ENCODE measurements at places on chromosomes 11 and 22. TPM values are rescaled to one million over a fixed set of nuclear protein-coding genes. Genes with fewer than 3 reads are reported as not detected.

The ANO9 gene
- total RNA-seq = 12.8 TPM

The PACSIN2 gene
- total RNA-seq = 40.3 TPM

The CRYAB gene
- total RNA-seq = 54.8 TPM

The OR52I1 gene
- not detected for total RNA-seq

The MYH9 gene
- 324 TPM for total RNA-seq

The OR52N4 gene
- total RNA-seq = not detected

The WNT7B gene
- total RNA-seq = 16.3 TPM

The PLEKHA7 gene
- 38.4 TPM for total RNA-seq

The KCNJ5 gene
- 4.0 TPM for total RNA-seq

The OR5B17 gene
- not detected for total RNA-seq

The MAFF gene
- total RNA-seq = 17.2 TPM

The MUC5B gene
- 0.12 TPM for total RNA-seq

The OR2D2 gene
- total RNA-seq = 0.70 TPM

The DKK3 gene
- 56.3 TPM for total RNA-seq

The PYGM gene
- 136 TPM for total RNA-seq

The GANAB gene
- total RNA-seq = 253 TPM

The OTOG gene
- total RNA-seq = 0.23 TPM

The DMC1 gene
- 2.9 TPM for total RNA-seq

The C11orf97 gene
- 0.53 TPM for total RNA-seq

The METTL15 gene
- total RNA-seq = 29.4 TPM

The ALKBH3 gene
- total RNA-seq = 27.1 TPM

The HPX gene
- total RNA-seq = 2.5 TPM

The OR5A1 gene
- not detected for total RNA-seq

The OR52E8 gene
- total RNA-seq = not detected

The SCN4B gene
- total RNA-seq = 2.0 TPM

The TMEM218 gene
- total RNA-seq = 33.0 TPM

The PPARA gene
- total RNA-seq = 43.5 TPM

The TRIM48 gene
- not detected for total RNA-seq

The TESMIN gene
- 10.3 TPM for total RNA-seq

The TUB gene
- total RNA-seq = 20.4 TPM

The SLC29A2 gene
- total RNA-seq = 10.5 TPM

The CHRNA10 gene
- total RNA-seq = 0.82 TPM

The CCDC81 gene
- 2.6 TPM for total RNA-seq

The GAB4 gene
- not detected for total RNA-seq

Data from metanephros (tissue), 2 donors.